ENCODE measurements at places on chromosomes 7 and 10. TPM values are rescaled to one million over a fixed set of nuclear protein-coding genes. Genes with fewer than 3 reads are reported as not detected.
A peak's percentile ranks its signal among the peaks of the same experiment; 100 is the strongest.

- DNase-seq, result no peak
Observed at GRCh38 chr10:58956926-58957325, 219.5 kb upstream of the PHYHIPL start.

DNA sequence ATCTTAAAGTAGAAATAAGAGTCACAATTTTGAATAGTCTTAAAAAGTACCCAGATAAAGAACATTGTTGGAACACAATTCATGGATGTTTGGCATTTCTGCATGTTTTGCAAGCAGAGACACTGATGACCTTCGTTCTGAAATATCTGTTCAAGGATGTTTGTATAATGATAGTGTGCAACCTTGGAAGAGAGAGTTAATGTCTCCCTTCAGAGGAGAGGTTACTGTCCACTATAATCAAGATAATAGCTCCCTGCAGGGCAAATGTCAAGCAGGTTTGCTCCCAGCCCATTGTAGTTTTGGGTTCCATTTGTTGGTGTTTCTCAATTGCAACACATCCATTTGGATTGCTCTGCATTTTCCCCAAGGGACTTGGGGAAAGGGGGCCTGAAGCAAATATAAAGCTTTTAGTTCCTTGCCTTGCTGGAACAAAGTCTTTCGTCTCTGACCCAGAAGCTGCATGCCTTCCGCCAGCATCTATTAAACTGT lies 45.2 kb downstream of the COL1A2 start:
- no peak for DNase-seq

GRCh38 chr7:11858622-11859302 lies 26.8 kb upstream of the THSD7A start:
- no peak for DNase-seq

GRCh38 chr7:45982907-45983719 lies 62.0 kb upstream of the IGFBP3 start:
- DNase-seq, result no peak

GRCh38 chr7:158815083-158815799 lies 14.1 kb downstream of the ESYT2 start:
- peak; percentile 33 for DNase-seq

- DNase-seq, result no peak
Observed at GRCh38 chr7:85693326-85693725, 506.5 kb upstream of the SEMA3D start.

GRCh38 chr7:108073305-108074070 lies 56.7 kb downstream of the LAMB4 start:
- DNase-seq, result no peak

DNA sequence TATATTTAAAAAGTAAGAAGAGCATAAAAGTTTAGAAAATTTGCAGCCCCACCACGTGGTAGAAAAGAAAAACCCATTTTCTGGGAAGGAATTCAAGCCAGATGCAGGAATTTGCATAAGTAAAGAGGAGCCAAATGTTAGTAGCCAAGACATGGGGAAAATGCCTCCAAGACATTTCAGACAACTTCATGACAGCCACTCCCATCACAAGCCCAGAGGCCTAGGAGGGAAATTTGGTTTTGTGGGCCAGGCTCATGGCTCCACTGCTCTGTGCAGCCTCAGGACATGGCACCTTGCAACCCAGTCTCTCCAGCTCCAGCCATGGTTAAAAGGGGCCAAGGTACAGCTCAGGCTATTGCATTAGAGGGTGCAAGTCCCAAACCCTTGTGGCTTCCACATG lies 411.9 kb downstream of the THSD7A start:
- no peak for DNase-seq

DNA sequence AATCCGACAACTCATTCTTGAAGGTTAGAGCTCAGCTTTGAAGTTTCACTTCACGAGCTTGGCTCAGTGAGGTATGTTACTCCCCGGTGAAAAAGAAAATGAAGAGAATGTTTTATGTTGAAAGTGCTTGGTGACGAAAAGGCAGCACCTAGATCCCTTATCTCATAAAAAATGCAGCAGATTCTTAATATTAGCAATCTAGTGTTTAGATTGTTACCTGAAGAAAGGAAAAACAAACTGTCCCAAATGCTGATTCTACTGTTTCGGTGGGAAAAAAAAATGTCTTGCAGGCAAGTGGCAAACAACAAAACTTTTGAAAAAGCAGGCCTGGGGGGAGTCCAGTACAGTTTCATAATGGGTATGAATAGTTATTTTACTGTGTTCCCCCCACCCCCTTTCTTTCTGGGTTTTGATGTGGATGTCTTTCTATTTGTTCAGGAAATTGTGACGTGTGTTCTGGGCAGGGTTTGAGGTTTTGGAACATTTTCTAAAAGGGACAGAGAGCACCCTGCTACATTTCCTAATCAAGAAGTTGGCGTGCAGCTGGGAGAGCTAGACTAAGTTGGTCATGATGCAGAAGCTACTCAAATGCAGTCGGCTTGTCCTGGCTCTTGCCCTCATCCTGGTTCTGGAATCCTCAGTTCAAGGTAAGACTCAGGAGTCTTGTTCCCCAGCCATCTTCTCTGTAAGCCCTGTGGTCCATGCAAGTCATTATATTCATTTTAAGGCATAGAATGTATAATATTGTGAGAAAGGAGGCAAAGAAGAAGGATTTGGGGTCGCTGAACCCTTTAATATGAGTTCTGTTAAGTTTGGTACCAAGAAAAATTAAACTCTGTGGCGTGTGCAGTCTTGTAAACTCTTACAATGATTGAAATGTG lies at the start of gene SRGN:
TSS of gene SRGN (plus strand) at position 514 of the 881 bp plus-strand sequence. CDS start at position 569, 55 bp downstream.
- DNase-seq, result no peak

DNA sequence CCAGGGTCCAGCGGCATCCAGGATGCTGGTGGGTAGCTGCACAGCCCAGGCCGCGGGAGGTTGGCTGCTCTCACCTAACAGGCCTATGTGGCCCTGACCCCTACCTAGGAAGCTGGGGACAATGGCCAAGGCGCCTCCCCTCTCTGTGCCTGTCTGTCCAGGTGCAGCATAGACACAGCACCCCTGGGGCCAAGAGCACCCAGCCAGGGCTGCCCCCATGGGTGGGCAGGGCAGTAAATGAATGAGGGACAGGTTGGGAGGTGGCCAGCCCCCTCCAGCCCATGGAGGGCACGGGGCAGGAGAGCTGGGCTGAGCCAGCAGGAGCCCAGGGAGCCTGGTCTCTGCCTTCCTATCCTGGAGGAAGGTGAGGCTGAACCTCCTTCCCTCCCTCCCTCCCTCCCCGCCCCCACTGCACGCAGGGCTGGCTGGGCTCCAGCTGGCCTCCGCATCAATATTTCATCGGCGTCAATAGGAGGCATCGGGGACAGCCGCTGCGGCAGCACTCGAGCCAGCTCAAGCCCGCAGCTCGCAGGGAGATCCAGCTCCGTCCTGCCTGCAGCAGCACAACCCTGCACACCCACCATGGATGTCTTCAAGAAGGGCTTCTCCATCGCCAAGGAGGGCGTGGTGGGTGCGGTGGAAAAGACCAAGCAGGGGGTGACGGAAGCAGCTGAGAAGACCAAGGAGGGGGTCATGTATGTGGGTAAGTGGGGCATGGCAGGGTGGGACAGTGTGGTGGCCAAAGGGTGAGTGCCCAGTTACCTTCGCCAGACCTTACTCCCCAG lies at the start of gene SNCG:
TSS of gene SNCG (plus strand) at position 484 of the 785 bp plus-strand sequence. CDS start at position 583, 99 bp downstream.
- DNase-seq, result no peak

GRCh38 chr7:140214075-140214684 lies 37.4 kb upstream of the KDM7A start:
- no peak for DNase-seq

GRCh38 chr10:1089017-1089689 lies 33.0 kb downstream of the WDR37 start:
- no peak for DNase-seq

- no peak for DNase-seq
Observed at GRCh38 chr10:73837072-73837471, 25.7 kb upstream of the NDST2 start.

DNA sequence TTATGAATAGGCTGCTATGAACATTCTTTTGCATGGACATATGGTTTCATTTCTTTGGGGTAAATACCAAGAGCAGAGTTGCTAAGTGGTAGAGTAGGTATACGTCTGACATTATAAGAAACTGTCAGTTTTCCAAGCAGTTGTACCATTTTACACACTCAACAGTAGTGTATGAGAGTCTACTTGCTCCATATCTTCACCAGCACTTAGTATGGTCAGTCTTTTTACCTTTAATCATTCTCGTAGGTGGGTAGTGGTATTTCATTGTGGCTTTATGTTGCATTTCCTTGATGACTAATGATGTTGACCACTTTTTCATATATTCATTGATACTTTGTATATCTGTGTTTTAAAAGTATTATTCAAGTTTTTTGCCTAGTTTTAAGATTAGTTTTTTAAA lies 45.1 kb downstream of the POU6F2 start:
- no peak for DNase-seq

GRCh38 chr10:102422545-102423129 lies 2.0 kb downstream of the FBXL15 start:
- peak; percentile 83 for DNase-seq

- DNase-seq, result no peak
Observed at GRCh38 chr10:63554657-63555056, 33.5 kb downstream of the REEP3 start.

SLC39A12 gene
- 0.22 TPM for total RNA-seq

PAX4 gene
- total RNA-seq, result not detected

MSS51 gene
- total RNA-seq, result 2.2 TPM

CDK14 gene
- total RNA-seq, result 52.3 TPM

CALHM3 gene
- total RNA-seq, result not detected

AP4M1 gene
- total RNA-seq, result 15.4 TPM

NANOS1 gene
- 10.2 TPM for total RNA-seq

OPALIN gene
- total RNA-seq, result not detected

Measured in neural progenitor cell (in vitro differentiated cells).